ENCODE measurements at places on chromosomes 1 and 21. TPM values are rescaled to one million over a fixed set of nuclear protein-coding genes. Genes with fewer than 3 reads are reported as not detected.

DNA sequence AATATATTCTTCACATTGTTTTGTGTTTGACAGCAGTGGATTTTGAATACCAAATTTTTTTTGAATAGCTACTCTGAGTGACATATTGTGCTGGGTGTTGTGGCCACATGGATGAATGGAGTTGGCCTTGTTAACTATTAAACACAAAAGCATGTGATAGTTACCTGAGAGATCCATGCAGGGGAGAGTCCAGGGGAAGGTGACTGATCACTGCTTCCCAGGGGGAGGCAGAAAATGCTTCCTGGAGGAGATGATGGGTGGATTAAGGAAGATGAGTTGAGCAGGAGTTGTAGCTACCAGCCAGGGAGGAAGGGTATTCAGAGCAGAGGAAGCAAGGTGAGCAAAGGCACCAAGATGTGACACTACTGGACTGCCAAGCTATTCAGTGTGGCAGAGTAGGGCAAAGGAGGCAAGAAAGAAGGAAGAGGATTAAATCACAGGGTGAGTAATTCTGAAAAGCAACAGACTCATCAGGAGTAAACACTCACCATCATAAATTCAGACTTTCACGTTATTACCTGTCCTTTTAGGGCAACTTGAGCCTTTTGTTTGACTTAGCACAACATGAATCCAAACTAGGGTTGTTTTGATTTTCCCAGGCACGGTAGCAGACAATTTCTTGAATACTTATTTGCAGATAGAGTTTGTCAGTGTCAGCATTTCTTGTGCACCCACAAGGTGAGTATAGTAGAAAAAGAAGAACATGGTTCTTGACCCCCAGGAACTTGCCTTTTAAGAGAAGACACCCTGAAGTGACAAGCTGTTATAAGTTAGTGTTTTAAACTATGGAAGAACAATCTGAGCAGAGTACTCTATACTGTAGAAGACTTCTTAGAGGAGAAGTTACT, 4.2 kb downstream of the CD46 start:
- DNase-seq, result no peak

- peak; percentile 71 for DNase-seq
Measured at GRCh38 chr1:51569284-51570062, 47.4 kb upstream of the OSBPL9 start.

GRCh38 chr1:28199328-28200233, 23.1 kb upstream of the PTAFR start:
- DNase-seq, result no peak

GRCh38 chr1:107683191-107683657, 281.8 kb downstream of the VAV3 start:
- no peak for DNase-seq

Gene OR2G6
- total RNA-seq, result not detected

Gene AGMAT
- total RNA-seq, result 0.39 TPM

Gene KRTAP13-2
- not detected for total RNA-seq

Data from OCI-LY7 (cell line).